SHP77 treated with DMSO at 0.1 percent for 48 hours (cell line): ENCODE measurements at places on chromosomes 16 and 17.

GRCh38 chr17:17141860-17142552 is 64.1 kb downstream of the PLD6 start:
- no peak for DNase-seq

- DNase-seq: no peak
Observed at GRCh38 chr16:50497592-50497991, 50.6 kb upstream of the NKD1 start.

DNA sequence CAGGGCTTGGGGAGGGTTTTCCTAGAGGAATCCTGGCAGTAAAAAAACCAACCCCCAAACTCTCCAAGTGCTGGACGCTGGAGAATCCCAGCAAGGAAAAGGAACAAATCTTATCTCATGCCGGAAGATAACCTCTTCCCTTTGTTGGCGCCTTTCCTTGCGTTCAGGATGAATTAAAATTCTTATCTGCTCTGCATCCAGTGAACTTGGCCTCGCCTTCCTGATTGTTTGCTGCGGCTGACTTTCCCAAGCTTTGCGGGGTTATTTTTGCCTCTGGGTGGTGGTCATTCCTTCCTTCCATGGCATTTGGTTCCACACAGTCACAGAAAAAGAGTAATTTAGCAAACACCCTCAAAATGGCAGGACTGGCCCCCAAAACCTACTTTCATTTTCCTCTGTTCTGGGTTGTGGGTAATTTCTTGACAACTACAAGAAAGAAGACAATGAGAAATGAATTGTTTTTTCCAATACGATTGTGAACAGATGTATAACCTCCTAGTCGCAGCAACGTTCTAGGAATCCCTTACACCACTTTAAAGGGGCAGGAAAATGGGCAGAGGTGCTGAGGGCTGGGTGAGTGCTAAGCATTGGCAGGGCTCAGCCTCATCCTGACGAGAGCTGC is 77.8 kb downstream of the MRC2 start:
- no peak for DNase-seq

DNA sequence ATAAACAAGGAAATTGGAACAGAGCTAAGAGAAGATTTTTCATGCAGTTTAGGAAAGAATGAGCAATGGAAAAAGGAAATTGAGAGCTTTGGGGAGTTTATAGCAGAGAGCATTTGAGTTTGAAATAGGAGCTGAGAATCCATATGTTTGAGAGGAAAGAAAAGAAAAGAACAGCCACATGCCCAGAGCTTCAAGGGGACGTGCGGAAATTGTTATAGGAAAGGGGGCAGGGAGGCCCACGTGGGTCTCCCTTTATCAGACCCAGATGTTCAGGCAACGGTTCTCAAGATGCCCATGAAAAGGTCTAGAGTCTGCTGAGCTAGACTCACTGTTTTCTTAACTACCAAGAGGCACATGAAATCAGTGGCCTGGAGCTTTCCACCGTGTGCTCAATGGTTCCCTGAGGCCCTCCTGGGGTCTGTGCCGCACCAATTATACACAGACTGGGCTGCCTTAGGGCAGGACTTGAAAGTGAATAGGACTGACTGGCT is 31.2 kb downstream of the CHD9 start:
- no peak for DNase-seq

GRCh38 chr17:66465701-66466100 is 163.3 kb downstream of the PRKCA start:
- DNase-seq: no peak

DNA sequence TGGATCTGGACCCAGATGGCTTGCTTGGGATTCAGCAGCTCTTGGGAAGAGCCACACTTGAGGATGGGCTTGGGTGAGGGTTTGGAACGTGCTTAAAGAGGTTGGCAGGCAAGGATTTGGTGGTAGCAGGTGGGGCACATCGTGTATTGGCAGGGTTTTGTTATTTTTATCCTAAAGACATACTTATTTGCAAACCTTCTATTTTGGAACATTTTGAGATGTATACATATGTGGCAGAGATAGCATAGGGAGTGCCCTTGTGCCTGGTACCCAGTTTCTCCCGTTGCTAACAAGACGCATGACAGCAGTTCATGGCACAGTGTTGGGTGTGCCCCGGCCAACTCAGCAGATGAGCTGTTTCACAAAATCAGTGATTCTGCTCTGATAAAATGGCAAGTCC is 9.1 kb downstream of the BANP start:
- DNase-seq: no peak

DNA sequence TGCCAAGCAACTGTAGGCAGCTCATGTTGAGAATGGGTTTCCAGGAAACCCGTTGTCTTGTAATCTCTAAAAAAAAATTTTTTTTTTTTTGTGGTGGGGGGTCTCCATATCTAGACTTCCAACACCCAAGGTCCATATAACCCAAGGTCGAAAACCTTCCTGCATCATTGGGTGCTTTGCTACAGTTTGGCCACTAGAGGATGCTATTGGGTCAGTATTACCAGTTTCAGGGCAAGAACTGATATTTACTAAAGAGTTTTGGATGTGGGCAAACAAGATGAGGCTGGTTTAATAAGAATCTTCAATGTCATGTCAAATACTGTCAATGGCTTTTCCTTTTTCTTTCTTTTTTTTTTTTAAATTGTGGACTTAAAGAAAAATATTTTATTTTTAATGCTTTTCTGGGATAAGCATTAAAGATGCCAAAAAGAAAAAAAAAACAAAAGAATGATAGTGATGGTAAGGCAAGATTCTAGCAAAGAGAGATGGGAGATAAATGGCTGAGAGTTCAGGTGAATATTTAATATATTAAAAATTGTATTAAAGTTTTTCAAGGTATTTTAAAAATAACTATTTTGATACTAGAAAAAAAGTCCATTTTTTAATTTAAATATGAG is 62.2 kb downstream of the DHRS7C start:
- DNase-seq: peak; percentile 22

DNA sequence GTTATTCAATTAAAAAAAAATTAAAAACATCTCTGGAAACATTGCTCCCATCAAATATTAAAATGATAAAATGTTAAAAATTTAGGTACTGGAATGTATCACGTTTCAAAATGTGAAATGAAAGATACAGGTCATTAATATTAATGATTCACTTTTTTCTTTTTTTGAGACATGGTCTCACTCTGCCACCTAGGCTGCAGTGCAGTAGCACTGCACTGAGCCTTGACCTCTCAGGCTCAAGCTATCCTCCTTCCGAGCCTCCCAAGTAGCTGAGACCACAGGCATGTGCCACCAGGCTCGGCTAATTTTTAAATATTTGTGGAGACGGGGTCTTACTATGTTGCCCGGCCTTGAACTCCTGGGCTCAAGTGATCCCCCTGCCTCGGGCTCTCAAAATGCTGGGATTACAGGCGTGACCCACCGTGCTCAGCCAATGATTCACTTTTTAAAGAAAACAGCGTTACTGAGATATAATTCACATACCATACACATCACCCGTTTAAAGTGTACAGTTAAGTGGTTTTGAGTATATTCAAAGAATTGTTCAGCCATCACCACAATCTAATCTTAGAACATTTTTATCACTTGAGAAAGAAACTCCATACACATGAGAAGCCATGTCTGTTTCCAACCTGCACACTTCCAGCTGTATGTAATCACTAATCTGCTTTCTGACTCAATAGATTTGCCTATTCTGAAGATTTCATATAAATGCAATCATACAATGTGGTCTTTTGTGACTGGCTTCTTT is 19.1 kb upstream of the NETO2 start:
- no peak for DNase-seq

DNA sequence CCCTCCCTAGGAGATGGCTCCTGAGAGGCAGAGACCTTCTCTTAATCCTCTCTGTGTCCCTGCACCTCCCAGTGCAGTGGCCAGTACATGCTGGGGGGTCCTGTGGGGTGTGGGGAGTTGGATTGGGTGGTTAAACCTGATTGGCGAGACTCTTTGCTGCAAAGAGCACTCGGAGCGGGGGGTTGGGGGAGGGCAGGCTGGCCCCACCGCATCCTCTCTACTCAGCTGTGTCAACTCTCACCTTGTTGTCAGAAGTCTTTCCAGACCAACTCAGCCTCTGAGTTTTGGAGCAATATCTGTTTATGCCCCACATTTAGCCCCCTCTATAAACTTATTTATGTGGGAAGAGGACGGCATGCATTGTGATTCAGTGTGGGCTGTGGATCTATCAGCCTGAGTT is 40.0 kb downstream of the SMARCE1 start:
- DNase-seq: no peak

- DNase-seq: no peak
Observed at GRCh38 chr17:630801-631200, 83.8 kb downstream of the VPS53 start.

- no peak for DNase-seq
Observed at GRCh38 chr17:601244-601925, 113.3 kb downstream of the VPS53 start.

- no peak for DNase-seq
Observed at GRCh38 chr17:1942666-1943435, 82.3 kb downstream of the RTN4RL1 start.

- DNase-seq: no peak
Observed at GRCh38 chr17:28896884-28897768, at the start of gene FLOT2. TSS of gene FLOT2 (minus strand) at chr17:28897733. CDS start at chr17:28897574, 159 bp downstream.

GRCh38 chr16:57894390-57895080 is 76.4 kb downstream of the CNGB1 start:
- no peak for DNase-seq

- DNase-seq: no peak
Observed at GRCh38 chr17:56887105-56887504, 26.7 kb downstream of the TRIM25 start.

- DNase-seq: no peak
Observed at GRCh38 chr17:50424996-50425681, 879 bp upstream of the ACSF2 start.

- DNase-seq: no peak
Observed at GRCh38 chr17:40794466-40794865, 5.3 kb downstream of the KRT28 start.

GRCh38 chr16:71214746-71215381 is 15.7 kb downstream of the HYDIN start:
- no peak for DNase-seq

- DNase-seq: no peak
Observed at GRCh38 chr16:88920618-88921590, 54.4 kb upstream of the PABPN1L start.

DNA sequence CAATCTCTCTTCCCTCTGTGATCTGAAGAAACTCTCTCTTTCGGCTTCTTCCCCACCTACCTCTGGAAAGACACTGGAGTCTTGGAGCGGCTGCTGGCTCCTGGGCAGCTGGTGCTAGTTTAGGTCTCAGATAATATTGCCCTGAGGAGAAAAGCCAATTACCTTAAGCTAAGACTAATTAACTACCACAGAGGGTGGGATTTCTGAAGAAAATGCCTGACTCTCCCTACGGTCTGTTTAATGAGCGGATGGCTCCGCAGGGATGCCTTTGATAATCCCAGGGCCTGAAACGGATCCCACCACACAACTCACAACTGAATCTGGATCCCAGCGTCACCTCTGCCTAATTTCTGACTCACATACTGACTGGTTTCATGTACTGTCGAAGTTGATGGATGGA is 127.0 kb upstream of the NLRP1 start:
- DNase-seq: no peak

DNA sequence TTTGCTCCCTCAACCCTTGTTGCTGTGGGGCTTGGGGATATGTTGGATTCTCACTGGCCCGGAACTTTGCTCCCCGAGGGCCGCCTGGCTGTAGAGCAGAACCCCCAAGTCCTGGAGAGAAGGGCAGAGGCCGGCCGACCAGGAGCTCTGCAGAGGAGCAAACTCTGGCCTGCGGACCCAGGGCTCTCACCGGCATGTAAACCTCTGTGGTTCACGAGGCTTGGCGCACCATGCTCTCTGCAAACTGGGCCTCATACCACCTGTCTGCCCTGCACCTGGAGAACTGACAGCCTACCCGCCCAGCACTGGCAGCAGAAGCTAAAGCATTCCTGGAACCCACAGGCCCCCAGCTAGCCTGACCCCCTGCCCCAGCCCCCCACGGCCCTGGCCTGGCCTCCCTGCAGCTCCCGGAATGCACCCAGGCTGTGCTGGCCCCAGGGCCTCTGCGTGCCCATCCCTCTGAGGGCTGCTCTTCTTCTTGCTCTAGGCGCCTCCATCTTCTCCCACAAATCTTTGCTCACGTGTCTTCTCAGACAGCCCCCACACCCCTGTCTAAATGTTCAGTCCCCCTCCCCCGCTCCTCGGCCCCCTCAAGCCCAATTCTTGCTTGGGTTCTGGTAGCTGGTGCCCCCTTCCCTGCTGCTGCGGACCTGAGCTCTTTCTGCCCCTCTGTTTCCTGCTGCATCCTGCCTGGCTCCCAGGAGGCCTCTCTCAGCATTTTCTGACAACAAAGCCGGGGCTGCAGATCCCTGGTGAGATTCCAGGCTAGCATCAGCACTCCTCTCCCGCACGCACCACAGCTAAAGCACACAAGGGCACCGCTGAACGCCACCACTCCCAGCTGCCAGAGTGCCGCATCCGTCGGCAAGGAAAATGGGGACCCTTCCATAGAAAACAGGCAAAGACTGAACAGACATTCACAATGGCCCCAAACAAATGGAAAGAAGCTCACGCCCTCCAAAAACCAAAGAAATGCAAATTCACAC is 23.3 kb downstream of the ACTG1 start:
- DNase-seq: no peak
